ENCODE measurements at places on chromosomes 11 and 22.

DNA sequence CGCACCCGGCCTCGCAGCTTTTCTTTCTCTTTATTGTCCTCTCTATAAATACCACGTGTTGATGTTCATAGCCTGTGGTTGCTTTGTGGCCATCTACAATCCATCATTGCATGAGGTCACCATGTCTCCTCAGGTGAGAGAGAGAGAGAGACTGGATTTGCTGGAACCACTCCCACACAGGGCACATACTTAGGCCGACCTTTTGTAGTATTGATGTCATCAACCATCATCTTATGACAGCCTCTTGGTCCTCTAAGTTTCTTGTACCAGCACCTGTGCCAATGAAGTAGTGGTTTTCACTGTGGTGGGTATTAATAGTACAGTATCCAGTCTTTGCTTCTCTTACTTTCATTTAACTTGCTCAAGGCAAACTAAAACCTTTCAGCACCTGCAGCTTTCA, 22.8 kb upstream of the P2RY6 start:
- DNase-seq = peak; percentile 49

DNA sequence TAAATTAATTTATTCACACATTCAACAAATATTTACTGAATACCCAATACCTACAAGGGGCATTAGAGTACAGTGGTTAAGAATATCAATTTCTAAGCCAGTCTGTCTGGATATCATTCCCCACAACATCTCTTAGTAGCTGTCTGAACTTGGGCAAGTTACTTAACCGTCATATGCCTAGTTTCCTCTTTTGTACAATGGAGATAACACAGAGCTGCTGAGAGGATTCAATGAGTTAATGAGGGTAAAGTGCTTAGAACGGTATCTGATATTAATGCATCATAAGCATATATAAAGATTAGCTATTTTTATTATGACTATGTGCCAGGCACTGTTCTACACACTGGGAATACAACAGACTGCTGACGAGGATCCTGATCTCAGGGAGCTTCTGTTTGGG, 116.4 kb downstream of the APOL5 start:
- DNase-seq = peak; percentile 43

GRCh38 chr22:33969045-33969444, 48.8 kb upstream of the LARGE1 start:
- no peak for DNase-seq

DNA sequence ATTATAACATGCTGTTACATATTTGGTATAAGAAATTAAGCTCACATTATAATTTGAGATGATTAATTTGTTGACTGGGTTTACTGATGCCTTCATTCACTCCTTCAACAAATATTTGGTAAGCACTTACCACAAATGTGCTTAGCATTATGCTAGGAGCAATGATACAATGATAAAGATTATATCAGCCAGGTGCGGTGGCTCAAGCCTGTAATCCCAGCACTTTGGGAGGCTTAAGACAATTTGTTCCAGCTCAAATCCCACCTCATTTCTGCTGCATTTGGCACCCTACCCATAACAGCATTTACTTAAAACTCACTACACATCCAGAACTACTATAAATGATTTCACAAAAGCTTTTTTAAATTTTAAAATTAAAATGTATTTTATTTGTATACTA, 1263.6 kb upstream of the RAG2 start:
- DNase-seq = no peak

DNA sequence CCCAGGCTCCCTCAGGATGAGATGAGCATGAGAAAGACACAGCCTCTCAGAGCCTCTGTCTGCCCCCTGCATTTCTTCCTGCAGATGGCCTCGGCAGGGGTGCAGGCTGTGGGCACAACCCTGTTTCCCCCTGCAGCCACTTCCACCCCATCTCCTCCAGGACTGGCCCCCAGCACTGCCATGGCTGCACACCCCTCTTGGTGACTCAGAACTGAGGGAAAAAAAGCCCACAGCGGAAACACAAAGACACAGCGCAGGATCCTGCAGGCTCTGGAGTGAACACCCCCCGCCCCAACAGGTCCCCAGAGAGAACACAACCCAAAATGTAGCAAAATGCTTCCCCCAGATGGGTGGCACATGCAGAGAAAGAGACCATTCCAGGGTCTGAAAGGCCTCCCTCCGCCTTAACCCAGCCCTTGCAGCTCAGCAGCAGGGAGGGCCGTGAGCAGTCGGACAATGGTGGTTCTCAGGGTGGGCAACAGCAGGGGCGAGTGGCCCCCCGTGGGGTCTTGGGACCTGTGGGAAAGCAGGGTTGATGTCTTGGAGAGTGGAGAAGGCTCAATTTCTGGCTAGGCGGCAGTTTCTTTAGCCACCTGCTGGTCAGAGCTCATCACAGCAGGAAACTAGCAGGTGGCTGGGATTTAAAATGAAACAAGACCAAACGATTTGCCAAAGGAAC, 8.0 kb downstream of the TUBGCP6 start:
- DNase-seq = peak; percentile 27

DNA sequence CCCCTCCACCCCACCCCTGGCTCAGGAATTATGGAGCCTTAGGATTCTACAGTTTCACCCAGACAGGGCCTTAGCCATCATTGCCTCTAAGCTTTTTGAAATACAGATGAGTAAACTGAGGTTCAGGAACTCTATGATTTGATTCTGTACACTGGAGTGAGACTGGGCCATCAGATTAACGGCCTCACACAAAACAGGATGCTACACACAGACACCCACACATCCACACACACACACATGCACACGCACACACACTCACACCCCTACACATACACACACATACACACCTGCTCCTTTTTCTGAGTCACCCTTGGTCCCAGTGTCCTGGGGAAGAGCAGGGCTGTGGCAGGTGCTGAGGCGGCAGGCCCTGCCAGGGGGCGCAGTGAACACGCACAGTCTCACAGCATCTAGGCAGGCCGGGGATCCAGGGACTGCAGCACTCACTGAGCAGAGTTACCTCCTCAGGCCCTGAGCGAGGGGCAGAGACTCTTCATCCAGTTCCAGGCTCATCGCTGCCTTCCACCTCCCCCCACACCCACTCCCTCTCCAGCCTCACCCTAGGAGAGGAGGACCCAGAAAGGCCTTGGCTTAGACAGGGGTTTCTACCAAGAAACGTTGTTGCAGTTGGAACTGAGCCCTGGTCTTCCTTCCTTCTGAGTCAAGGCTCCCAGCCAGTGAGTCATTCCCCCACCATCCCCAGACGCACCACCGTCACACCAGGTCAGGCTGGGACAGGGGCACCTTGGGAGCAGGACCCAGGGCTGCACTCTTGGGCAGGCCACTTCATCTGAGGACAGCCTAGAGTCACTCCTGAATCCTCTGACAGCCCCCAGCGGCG, 89.8 kb upstream of the PARVA start:
- peak; percentile 95 for DNase-seq

DNA sequence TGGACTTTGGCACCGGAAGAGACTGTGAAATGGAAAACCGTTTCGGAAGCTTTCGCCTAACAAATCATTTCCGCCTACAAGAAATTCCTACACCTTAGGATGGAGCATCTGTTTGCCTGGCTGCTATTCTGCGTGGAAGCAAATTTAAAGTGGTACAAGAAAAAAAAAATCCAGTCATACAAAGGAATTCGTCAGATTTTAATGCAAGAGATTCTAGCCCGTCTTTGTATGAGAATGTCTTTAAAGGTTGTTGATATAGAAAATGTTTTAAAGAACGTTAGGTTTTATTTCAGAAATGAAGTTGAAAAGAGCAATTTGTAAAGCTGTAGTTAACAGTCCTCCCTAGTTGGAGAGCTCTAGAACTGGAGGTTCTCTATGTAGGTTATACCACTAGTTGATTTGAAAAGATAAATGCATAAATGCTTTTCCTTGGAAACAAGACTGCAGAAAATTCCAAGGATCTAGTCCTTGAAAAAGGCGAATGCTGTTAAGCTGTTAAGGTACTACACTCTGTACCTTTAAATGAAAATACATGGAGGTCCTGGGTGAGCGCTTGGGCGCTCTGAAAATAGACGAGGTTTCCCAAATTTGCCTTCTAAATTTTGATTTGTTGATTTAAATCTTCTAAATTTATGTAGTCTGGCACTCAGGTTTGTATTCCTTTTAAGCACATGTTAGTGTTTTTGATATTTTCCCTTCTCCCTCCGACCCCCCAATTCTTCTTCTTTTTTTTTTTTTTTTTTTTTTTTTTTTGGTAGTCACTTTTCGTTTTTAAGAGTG, 2.4 kb downstream of the NCR3LG1 start:
- no peak for DNase-seq

- DNase-seq = no peak
These were observed 15.5 kb upstream of the MMP1 start for GRCh38 chr11:102813484-102813883.

DNA sequence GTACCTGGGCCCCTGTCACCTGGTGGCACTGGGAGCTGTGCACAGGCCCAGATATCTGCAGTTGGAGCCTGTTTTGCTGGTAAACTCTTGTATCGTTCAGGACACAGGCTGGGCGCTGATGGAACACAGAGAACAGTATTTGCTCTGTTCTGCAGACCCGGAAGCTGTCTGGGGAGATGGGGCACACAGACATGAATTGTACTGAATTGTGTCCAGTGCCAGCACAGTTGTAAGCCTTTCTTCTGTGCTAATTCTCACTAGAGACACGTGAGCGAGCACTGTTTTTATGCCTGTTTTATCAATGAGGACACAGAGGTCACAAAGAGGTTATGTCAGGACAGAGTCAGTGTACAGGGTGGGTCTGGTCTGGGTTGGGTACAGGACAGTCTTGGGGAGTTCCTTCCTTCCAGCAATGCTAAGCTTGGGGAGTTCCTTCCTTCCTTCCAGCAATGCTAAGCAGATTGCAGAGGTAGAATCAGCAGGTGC, 24.4 kb upstream of the ACR start:
- no peak for DNase-seq

DNA sequence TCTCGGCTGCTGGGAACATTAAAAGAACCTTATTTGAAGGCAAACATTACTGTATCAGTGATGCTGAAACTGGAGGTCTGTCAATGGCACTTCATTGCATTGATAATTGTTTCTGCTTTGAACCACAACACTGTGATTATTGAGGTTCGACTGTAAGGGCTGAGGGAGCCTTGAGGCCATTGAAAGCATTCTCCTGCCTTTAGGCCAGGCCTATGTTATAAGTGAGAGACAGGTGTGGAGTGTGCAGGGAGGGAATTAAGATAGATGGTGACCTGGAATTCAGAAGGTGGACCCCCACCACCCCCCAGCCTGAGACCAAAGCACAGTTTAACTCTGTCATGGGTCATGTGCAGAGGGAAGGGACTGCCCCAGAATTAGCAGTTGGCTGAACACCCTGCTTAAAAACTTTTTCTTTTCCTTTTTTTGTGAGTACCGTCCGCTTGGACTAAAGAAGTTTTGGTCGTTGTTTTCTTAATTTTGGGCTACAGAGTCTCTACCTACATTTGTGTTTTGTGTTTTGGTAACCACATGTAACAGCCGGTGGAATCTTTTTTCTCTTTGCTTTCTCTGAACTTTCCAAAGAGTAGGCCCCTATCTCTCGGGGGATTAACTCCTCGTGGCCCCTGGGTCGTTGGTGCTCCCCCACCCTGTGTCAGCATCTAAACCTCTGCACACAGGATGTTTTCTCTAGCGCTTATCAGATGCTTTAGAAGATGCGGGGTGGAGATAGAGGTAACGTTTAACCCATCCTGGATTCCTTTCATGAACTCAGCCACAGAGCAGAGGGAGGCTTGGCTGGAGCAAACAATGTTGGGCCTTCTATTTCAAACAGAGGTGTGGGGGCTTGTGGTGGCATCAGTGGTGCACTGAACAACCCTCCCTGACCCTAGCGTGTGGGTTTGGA, 43.7 kb downstream of the ZBTB16 start:
- peak; percentile 41 for DNase-seq

- no peak for DNase-seq
These were observed 25.9 kb upstream of the SMTN start for GRCh38 chr22:31055117-31055634.

GRCh38 chr11:109819410-109819809, 273.8 kb upstream of the ZC3H12C start:
- DNase-seq = no peak

- DNase-seq = no peak
These were observed 118.7 kb downstream of the ST3GAL4 start for GRCh38 chr11:126474220-126474619.

GRCh38 chr22:29715240-29715639, 4.6 kb upstream of the CABP7 start:
- no peak for DNase-seq

GRCh38 chr11:57349491-57350274, 11.5 kb downstream of the P2RX3 start:
- DNase-seq = peak; percentile 70

Data from amniotic epithelial cell (primary cell).